ENCODE measurements at places on chromosomes 3 and 15.

DNA sequence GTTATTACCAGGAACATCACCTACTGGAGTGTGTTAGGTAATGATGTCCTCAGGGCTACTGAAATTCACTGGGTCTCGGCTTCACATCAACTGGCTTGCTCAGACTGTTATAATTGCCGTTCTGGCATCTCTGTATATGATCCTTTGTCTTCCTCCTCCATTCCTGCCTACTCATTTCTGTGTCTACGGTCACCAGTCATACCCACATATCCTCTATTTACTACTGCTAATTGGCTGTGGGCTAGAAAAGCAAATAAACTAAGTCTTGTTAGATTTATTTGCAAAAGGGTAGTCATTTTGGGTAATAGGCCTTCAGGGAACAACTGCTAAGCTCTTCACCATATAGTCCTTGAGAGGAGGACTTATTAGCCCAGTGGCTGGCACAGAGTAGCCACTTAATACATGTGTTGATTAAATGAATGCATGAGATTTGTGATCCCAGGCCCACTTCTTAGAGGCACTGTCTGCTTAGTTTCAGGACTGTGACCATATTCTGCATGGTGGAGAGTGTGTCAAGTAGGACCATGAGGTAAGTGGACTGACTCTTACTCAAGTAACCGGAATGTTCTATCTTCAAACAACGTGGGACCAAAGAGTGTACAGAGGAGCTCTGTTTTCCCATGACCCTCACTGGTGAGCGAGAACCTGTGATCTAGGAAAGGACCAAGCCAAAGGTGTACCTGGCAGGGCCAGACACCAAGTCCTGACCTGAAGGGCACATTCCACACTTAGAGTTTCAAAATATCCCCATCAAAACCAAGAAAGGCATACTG lies 13.2 kb downstream of the ZDHHC3 start:
- no peak for DNase-seq

DNA sequence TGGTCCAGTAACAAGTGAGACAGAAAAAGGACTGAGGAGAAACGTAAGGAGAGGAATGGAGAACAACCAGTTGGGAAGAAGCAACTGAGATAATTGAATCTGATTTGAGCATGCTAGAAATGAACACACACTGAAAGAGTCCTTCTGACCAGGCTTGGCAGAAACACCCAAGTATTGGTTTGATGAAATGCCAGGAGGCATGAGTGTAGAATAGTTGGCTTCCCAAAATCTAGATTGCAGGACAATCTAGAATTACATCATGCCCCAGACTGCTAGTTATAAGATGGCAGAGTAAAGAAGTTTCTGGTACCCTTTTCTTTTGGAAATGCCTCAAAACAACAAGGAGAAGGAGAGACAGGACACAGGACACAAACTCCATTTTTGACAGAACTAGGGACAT lies 189.7 kb upstream of the STT3B start:
- no peak for DNase-seq

GRCh38 chr15:83092309-83092976 lies 15.0 kb upstream of the TM6SF1 start:
- no peak for DNase-seq

GRCh38 chr15:76353023-76353577 lies 16.5 kb downstream of the ISL2 start:
- DNase-seq, result no peak

DNA sequence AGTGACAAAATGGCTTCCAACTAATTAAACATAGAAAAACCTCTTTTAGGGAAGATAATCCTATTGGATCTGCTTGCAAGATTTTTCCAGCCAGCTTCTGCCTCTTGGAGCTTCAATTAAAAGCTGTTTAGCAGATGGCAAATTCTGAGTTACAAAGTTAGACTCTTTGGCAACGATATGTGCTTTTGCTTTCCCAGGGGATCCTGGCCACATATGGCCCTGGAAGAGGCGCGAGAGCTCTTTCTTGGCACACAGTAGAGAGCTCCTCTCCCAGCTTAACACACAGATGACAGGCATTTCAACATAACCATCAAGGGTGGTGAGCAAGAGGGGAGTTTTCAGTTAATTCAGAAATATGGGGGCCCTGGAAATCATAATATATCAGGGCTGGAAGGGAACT lies 41.6 kb upstream of the GALNT15 start:
- no peak for DNase-seq

DNA sequence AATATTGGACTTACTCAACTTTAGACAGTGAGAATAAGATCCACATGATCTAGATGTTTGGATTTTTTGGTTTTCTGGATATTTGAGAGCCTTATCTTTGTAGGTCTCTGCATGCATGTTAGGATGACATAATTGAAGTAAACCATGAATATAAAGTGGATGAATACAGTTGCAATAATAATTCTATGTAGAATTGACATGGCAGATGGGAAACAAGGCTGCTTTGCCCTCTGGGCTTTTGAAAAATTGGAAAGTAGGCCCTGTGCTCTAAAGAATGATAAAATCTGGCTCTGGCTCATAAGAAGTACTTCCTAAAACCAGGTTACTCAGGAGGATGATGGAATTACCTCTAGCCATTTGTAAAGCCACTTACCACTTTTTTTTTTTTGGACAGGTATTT lies 86.9 kb downstream of the ZNF609 start:
- DNase-seq, result no peak

DNA sequence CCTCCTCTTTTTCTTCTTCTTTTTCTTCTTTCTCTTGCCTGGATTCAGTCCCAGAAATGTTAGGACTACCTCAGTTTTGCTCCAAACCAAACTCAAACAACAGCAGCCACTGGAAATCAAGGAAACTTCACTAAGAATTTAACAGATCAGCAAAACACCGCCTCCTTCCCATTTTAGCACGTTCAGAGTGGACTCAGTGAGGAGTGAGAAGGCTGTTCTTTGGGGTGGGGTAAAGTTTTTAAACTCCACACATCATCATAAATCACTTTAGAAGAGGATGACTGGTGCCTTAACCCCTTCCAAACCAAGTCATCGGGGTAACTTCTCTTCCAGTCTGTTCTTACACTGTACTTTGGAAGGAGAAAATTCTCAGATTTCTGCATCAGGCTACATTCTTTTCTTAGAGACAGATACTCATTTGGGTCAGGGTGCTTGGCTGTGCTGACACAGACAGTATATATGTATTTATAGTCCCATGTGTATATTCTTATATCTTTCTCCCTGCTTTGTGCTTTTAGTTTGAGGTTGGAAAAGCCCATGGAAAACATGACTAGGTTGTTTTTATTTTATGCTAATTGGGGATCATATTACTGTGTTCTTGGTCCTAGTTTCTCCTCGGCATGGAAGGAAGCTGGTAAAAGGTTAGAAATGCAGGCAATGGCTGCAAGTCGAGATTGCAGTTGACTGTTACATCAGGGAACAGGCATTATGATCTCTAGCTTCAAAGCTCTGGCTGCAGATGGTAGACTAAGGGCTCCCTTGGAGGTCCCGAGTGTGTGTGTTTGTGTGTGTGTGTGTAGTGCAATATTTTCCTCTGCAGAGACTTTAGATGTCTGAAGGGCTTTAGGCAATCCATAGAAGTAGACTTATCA lies at the start of gene CCDC80:
TSS of gene CCDC80 (minus strand) at position 214 of the 872 bp plus-strand sequence. CDS start 1,238 bp downstream, outside the sequence.
- no peak for DNase-seq

DNA sequence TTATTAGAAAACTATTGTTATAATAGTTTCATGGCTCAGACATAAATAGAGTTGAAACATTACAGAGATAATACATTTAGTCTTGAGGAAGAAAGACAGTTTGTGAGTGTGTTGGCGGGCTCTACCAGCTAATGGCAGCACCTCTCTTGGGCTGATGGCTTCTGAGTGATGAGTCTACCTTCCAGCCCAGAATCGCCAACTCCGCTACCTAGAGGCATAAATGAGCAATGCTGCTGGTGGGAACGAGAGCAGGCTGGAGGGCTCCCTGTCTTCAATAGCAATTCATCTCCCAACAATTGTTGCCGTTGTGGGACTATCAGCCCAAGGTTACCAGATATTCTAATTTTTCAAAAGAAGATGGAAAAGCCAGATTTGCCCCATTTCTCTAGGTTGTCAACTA lies 388.7 kb downstream of the FOXP1 start:
- DNase-seq, result peak; percentile 21

GRCh38 chr3:181773921-181774320 lies 62.2 kb downstream of the SOX2 start:
- DNase-seq, result no peak

- no peak for DNase-seq
Observed at GRCh38 chr15:67068710-67069400, 3.5 kb downstream of the SMAD3 start.

DNA sequence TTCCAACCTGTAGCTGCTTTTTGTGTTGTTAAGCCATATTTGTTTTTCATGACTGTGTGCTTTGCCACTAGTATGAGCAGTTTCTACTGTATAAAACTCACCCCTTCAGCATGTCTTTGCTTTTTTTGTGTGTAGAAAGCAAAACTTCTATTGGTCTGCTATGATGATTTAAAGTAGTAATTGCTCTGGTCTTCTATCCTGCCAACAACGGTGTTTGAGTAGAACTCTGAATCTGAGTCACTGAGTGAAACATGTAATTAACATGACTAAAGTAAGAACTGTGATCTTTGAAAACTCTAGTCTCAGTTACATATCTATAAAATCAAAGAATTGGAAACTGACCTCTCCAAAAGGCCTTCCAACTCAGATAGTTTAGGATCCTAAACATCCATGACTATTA lies 133.6 kb downstream of the TPRG1 start:
- no peak for DNase-seq

DNA sequence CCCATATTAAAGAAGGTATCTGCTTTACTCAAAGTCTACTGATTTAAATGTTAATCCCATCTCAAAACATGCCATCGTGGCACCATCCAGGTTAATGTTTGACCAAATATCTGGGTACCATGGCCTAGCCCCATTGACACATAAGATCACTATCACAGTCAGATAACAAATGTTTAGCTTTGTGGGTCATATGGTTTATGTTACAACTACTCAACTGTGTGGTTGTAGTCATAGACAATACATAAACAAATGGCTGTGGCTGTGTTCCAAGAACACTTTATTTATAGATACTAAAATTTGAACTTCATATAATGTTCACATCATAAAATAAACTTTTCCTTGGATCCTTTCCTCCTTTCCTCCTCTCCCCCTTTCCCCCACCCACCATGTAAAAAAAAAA lies 9.8 kb upstream of the SNRPN start:
- no peak for DNase-seq

DNA sequence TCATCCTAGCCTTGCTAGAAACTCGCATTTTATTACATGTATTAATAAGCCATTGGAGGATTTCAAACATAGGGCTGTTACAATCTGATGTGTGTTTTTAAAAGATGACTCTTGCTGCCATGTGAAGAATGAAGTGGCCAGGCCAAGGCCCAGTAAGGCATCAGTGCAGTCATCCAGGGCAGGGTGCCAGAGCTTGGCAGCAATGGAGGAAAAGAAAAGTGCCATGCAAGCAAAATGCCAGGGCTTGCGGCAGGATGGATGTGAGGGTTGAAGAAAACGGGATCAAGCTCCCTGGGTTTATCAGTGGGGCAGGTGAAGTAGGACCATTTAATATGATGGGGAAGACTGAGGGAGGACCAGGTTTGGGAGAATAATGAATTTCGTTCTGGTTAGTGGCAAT lies 183.6 kb downstream of the MINAR1 start:
- DNase-seq, result peak; percentile 7

DNA sequence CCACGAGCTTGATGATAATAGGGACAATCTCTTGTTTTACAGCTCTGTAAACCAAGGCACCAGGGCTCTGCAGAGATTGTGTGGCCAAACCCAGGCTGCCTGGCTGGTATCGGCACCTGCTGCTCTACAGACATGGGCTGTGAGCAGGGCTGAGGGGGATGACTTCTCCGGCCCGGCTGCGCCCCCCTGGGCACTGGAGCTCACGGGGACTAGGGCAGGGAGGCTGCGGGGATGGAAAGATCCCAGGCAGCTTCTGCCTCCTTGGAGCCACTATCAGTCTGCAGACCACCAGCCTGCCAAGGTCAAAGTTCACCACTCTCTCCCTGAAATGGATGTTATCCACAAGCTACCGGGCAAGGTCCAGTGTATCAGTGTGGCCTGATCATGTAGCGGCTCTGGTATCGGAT lies 22.0 kb upstream of the PIGZ start:
- no peak for DNase-seq

DNA sequence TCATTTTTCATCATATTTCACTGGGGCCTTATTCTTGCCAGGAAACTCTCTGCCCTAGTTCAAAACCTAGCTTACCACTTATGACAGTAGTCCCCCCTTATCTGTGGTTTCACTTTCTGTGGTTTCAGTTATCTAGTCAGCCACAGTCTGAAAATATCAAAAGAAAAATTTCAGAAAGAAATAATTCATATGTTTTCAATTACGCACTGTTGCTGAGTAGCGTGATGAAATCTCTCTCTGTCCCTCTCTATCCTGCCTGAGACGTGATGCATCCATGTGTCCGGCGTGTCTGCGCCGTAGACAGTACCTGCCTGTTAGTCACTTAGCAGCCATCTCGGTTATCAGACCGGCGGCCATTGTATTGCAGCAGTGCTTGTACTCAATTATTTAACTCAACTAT lies 369.9 kb upstream of the MCTP2 start:
- DNase-seq, result no peak

- no peak for DNase-seq
Observed at GRCh38 chr3:185532901-185533300, 19.5 kb downstream of the LIPH start.

- peak; percentile 45 for DNase-seq
Observed at GRCh38 chr15:99437315-99438223, 128.2 kb upstream of the MEF2A start.

DNA sequence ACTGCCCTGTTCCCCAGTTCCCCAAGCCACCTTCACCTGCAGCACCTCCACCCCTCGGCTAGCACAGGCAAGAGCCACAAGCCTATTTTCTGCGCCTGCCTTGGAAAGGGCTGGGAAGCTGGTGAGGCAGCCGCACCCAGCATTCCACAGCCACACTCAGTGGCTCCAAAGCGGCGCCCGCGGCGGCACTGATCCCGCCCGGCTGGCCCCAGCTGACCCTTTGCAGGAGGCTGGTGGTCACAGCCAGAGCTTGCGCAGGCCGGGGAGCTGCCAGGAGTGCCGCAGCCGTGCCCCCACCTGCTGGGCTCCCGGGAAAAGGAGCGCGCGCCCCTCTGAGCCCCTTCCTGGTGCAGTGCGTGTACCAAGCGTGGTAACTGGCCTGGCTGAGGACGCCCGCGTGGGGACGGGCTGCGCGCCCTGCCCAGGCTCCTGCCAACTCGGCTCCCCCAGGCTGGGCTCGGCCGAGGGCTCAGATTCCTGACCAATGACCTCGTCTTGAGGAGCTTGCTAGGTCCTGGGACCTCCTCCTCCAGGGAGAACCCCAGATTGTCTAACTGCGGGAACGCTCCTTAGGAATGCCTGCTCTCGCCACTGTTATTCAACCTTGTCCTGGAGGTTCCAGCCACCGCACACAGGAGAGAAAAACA lies 13.3 kb downstream of the GRAMD2A start:
- no peak for DNase-seq

- DNase-seq, result no peak
Observed at GRCh38 chr3:146577662-146578061, 27.5 kb downstream of the PLSCR5 start.

DNA sequence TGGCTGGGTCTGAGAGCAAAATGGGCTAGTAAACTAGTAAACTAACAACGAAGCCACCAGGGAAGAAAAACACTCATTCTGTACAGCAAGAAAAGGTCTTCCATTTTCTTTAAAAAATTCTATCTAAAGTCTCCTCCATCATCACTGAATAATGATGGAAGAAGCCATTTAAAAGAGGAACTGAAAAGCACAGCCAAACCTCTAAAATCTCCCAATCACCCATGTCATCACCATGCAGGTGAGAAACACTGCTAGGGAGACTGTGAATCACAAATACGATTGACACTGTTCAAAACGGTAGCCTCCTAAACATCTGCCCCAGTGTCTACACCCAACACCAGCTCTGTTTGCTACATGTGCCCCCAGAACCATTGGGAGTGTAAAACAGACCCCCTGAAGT lies 140.4 kb downstream of the RORA start:
- DNase-seq, result no peak
